ENCODE measurements at places on chromosomes 5 and 9.

DNA sequence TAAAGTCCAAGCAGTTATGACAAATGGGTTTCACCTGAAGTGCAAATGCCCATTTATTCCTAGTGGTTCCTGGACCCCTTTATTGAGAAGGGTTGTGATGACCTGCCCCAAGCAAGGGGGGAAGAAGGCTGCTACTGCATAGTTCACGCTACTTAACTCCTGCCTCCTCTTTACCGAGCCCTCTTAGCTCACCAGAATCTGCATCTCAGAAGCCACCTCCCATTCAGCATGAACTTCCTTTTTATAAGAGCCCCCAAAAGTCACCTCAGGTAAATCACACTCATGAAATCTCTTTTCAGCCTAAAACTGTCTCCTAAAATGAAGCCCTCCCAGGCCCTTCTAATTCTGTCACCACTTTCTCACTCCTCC is 26.6 kb upstream of the C9orf72 start:
- DNase-seq, result no peak

GRCh38 chr9:129524582-129525270 is 96.2 kb downstream of the C9orf50 start:
- no peak for DNase-seq

GRCh38 chr5:45521067-45521466 is 175.1 kb downstream of the HCN1 start:
- DNase-seq, result peak; percentile 36

DNA sequence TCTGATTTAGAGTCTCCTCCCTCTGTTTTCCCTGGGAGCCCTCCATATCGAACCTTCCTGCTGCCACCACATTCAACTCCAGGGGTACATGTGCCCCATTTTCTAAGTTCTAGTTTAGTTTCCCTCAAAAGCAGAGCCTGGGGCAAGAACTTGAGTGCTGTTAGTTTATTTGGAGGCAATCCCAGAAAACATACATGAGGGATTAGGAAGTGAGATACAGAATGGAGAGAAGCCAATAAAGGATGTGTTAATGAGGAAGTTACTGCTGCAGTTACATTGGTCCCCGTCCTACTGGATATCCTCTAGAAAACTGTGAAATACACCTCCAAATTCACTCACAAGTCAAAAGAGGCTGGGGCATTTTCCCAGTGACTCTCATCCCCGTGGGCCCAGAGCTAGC is 159.4 kb upstream of the SMARCA2 start:
- no peak for DNase-seq

GRCh38 chr9:134917431-134918373 is at the start of gene FCN1:
FCN1 (minus strand) TSS chr9:134917912; CDS start chr9:134917871, 41 bp downstream.
- DNase-seq, result no peak

Measured in retinal pigment epithelial cell (primary cell).